ENCODE measurements at places on chromosomes 1 and 21.

GRCh38 chr1:27609210-27609555 is 5.2 kb upstream of the AHDC1 start:
- DNase-seq, result no peak

DNA sequence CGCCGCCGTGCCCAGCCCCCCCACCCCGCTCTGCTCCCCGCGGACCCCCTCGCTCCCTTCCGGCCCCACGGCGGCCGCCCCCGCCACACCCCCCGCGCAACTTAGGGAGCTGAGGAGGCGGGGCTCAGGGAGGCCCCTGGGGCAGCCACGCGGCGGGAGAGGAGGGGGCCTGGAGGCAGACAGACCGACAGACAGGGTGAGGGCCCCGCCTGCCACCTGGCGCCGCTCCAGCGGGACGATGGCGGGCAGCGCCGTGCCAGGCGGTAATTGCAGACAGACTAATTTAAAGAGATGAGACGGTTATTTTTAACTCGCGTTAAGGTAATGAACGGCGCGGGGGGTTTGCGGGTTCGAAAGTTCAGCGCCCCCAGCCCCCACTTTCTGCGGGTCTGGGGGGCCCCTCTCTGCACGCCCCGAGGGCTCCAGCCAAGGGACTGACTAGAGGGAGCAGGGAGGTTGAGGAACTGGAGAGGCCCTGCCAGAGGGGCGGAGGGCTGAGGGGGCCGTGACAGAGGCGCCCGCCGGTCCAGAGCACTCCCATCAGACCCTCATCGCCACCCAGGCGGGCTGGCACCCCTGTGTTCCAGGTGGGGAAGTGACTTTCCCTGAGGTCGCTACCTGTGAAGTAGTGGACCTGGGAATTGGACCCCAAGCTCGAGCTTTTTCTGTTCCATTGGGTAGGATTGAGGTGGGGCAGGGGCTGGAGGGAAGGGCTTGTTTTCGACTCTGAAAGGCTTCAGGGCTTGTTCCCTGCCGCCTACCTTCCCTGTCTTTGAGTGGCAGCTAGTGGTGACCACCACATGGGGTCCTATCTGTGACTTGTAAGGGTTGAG is 5.4 kb downstream of the FOXO6 start:
- DNase-seq, result peak; percentile 72

- DNase-seq, result no peak
Observed at GRCh38 chr1:162977944-162978568, 91.1 kb upstream of the RGS4 start.

GRCh38 chr1:43147625-43148327 is 24.3 kb downstream of the EBNA1BP2 start:
- peak; percentile 78 for DNase-seq

DNA sequence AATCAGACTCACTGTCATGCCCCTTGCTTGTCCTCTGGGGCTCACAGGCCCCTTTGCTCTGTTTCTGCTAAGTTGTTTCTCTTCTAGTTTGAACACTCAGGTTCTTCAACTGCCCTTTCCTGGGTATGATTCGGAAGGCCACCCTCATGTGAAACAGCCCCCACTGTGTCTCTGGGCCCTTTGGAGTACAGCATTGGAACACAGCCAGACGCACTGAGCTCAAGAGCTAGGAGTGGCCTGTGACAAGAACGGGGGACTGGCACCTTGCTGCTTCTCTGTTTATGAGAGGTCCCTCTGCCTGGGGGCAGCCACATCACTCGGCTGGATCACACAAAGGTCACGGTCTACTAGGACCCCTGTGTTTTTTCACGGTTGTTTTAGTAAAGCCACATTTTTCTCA is 114.4 kb upstream of the ZC3H12A start:
- no peak for DNase-seq

- no peak for DNase-seq
Observed at GRCh38 chr1:109877317-109877771, 33.3 kb upstream of the CSF1 start.

DNA sequence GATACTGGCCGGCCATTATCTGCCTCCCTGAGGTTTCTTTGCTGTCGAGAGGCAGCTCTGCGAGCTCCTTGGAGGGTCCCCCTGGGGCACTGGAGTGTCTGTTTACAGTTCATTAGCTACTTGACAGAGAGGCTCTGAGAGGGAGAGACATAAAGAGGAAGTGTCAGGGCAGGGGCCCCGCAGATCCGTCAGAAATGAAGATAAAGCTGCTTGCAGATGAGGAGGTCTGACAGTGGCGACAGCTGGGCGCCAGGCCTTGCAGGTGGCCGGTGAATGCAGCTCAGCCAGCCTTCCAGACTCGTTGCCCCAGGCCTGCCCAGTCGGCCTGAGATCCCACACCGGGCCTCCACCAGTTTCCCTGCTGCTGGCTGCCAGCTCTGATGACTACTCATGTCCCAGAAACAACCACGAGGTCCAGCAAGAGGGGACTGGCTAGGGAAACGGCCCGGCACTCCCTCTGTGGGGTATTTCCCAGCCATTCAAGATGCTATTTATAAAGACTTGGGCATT is 84.7 kb downstream of the DISP3 start:
- DNase-seq, result no peak

- DNase-seq, result no peak
Observed at GRCh38 chr1:155272466-155273342, 600 bp downstream of the CLK2 start.

- DNase-seq, result no peak
Observed at GRCh38 chr1:236060286-236060685, 4.6 kb downstream of the NID1 start.

- no peak for DNase-seq
Observed at GRCh38 chr1:204313675-204314074, 46.1 kb downstream of the PLEKHA6 start.

DNA sequence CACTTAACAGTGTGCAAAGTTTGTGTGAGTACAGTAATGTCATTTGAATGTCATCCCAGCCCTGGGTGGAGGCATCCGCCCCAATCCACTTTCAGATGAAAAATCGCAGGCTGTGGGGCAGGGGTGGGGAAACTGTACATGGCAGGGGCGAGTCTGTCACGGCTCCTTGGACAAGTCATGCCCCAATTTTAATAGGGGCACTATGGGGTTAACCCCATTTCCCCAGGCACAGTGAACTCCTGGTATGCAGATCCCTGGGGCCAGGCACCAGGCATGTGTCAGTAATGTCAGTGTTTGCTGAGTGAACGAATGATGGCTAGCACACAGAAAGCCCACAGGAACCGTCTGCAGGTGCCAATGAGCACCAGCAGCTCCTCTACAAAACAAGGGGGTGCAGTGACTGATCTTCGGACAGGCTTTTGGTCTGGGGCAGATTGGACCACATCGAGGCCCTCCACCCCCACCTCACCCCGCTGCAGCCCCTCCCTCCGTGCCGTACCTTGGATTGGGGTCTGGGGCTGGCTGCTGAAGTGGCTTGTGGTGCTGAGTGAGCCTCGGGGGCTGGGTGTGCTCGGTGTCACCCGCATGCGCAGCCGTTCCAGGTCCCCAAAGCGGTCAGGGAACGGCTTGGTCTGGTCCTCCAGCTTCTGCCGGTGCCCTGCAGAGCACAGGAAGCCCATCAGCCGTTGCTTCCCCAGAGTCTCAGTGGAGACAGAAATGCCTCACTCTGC is 23.2 kb downstream of the RUNX3 start:
- no peak for DNase-seq

DNA sequence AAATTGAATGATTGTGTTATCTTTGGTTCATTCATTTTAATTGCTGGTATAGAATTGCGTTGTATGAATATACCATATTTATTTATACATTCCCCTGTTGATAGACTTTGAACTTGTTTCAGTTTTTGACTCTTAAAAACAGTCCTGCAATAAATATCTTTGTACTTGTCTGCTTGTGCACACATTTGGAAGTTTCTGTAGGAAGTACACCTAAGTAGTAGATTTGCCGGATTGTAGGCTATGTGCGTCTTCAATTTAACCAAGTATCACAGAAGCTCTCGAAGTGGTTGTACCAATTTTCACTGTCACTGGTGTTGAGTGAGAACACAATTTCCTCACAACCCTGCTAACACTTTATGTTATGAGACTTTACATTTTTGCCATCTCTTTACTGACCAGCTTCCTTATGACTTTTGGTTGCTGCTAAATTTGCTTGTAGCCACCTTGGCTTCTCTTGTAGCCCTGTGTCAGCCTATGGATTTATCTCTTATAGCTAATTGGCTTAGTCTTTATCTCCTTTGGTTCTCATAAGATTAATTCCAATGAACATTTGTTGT is 2.2 kb downstream of the TTC3 start:
- DNase-seq, result peak; percentile 53

- DNase-seq, result no peak
Observed at GRCh38 chr1:145805057-145805456, 18.8 kb downstream of the RNF115 start.

DNA sequence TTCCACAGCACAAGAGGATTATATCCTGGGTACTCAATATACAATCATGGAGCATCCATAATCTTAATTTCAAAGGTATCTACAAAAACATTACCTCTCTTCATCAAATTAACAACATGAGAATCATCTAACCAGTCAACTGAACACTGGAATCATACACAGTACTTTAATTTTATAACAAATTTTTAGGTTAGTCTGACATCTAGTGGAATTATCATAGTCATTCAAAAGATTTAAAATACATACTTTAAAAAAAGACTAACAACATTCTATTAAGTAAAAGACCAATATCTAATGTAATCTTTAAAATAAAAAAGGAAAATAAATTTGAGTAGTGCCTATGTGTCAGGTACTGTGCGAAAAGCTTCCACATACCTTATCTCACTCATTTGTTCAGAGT is 16.8 kb upstream of the SH3GLB1 start:
- DNase-seq, result no peak

GRCh38 chr1:108692724-108693655 is 880 bp downstream of the PRPF38B start:
- DNase-seq, result peak; percentile 94

- DNase-seq, result no peak
Observed at GRCh38 chr1:29043274-29043965, 80.3 kb downstream of the TMEM200B start.

DNA sequence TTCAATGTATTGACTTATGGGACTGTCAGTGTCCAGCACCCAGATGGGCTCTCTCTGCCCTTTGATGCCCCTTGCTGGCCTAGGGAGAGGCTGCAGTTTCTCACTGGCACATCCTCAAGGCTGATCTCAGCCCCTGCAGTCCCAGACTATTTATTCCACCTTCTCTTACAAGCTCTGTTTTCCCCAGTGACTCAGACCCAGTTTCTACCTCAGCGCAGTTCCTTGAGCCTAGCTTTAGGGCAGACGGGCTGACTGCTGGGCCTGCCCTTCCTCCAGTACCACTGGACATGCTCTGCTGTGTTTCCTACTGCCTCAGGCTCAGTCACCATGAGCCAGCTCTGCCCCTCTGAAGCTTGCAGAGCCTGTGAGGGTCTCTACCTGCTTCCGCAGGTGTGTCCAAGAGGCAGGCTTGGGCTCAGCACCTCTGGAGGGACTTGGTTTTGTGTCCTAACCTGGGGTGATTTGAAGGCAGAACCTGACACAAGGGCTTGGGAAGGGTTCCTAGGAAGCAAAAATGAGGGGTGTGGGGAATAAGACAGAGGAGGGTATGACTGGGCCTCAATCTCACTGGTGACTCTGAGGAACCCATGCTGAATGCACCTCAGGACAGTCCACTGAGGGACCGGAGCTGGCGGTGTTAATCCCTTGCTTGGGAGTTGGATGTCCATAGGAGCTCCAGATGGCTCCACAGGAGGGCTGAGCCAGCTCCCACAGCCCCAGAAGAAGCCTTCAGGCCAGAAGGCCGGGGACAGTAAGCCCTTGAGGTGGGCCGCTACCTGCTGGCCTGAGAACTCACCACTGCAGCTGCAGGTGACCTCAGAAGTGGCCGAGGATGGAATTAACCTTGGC is 689.9 kb downstream of the MATN1 start:
- DNase-seq, result no peak

DNA sequence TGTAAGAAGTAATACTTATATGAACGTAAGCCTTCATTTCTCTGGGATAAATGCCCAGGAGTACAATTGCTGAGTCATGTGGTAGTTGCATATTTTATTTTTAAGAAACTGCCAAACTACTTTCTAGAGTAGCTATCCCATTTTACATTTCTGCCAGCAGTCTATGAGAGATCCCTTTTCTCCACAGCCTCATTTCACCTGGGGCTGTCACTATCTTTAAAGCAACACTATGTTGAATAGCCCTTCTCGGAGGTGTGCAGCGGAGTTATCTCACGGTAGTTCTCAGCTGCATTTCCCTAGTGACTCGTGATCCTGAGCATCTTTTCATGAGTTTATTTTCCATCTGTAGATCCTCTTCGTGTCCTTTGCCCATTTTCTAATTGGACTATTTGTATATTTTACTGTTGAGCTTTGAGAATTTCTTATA is 93.4 kb downstream of the ADARB1 start:
- DNase-seq, result peak; percentile 40

DNA sequence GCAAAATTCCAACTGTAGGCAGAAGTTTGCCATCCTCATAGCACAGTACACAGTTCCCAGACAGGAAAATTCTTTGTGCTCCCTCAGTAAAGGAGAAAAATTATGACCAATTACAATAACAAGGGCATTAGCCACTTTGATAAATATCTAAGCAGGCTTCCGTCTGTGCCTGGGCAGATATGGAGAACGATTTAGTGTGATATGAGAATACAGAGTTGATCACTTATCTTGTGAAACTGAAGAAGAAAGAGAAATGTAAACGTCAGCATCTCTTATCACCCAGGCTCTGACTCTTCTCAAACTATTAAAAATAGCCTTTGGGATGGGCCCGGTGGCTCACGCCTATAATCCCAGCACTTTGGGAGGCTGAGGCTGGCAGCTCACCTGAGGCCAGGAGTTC is 54.5 kb upstream of the TIAM1 start:
- DNase-seq, result no peak

DNA sequence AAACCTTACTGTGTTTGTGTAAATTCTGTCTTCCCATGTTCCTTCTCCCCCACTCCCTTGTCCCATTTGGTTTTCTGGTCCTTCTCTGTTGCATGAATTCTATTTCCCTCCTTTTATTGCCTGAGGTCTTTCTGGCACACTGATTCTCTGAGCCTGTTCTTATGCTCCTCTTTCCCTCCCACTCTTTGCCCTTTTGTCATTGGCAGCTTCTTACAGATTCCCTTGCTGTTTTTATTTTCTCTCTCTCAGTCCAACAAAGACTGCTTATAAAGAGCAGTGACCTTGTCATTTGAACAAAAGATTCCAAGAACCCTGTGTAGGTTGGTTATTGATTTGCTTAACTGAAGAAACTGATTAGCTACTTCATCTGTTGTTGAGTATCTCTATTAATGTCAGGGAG is 49.7 kb downstream of the GPR52 start:
- DNase-seq, result no peak

GRCh38 chr1:186681121-186681520 is 898 bp upstream of the PTGS2 start:
- no peak for DNase-seq

GRCh38 chr1:43853161-43853921 is 80.3 kb upstream of the ARTN start:
- no peak for DNase-seq

DNA sequence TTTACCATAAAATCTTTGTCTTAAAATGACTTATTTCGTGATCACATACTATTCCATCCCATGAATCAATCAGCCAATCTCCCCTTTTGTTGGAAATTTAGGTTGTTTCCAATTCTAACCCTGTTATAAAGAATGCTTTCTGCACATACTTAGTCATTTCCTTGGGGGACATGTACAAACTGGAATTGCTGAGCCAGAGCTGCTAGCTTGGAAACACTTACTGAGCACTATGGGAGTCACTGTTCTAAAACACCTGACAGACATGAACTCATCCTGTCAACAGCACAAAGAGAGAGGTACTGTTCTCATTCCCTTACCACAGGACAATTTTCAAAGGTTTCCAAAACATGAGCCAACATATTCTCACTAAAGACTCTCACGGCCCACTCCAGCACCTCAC is 32.1 kb downstream of the AK2 start:
- no peak for DNase-seq

- DNase-seq, result no peak
Observed at GRCh38 chr1:98267423-98267822, 346.6 kb upstream of the DPYD start.

Data from activated CD4-positive, alpha-beta T cell treated with anti-CD3 and anti-CD28 coated beads, Interleukin-2, amount 10 ng/mL, durations not matched to agents 24 days and 14 days (primary cell).